ENCODE measurements at places on chromosomes 5 and 9.

DNA sequence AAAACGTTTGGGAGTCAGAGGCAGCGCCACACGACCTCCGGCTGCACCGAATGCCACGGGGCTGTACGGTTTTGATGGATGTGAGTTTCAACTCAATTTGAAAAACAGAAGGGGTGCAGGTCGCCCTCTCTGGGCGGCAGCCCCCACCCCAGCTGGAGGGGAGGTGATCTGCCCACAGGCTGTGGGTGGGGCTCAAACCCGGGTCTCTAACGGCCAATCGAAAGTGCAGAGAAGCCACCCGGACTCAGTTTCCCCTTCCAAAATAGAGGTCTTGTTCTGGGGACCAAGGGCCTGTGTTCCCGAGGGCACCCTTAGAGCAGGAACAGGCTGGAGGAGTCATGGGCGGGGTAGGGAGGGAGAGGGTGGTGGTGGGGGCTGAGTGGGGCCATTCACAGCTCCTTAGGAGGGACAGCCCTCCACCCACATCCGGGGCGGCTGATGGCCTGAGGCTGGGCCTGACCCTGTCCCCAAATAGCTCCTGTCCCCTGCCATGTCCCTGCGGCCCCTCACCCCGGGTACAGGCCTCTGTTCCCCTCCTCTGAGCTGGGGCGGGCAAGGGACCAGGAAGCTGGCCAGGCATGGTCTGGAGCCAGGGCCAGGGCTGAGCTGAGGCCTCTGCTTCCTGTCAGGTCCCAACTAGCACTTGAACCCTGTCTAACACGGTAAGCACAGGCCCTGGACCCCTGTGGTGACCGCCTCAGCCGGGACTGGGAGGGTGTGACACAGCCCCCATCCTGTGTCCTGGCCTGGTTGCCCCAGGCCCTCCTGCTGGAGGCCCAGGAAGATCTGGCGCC, 22.6 kb upstream of the NOTCH1 start:
- DNase-seq: no peak

DNA sequence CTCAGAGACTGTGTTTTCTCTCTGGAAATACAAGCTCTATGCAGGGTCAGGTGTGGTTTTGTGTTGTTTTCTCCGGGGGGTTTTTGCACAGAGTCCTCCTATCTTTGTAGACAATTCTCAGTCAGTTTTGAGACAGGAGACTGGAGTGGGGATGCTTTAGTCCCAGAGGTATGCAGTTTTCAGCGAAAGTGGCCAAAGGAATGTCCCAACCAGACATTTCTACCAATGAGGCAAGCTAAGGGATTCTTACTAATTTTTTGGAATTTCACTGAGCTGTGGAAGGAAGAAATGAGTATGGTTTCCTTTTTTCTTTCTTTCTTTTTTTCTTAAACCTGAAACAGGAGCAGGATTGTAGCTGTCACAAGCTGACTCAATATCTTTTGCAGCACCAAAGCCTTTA, 35.3 kb upstream of the PLPP1 start:
- no peak for DNase-seq

- no peak for DNase-seq
Observed at GRCh38 chr5:77864997-77865396, 88.9 kb upstream of the TBCA start.

GRCh38 chr9:107875571-107875980, 386.0 kb upstream of the KLF4 start:
- DNase-seq: no peak

- no peak for DNase-seq
Observed at GRCh38 chr5:59158637-59159391, 575.9 kb downstream of the RAB3C start.
